GM20000 (cell line): ENCODE measurements at places on chromosomes 7 and 10.

- no peak for DNase-seq
Measured at GRCh38 chr10:122632576-122632975, 67.1 kb downstream of the C10orf120 start.

GRCh38 chr10:6778992-6779701, 199.1 kb upstream of the PRKCQ start:
- DNase-seq, result no peak

DNA sequence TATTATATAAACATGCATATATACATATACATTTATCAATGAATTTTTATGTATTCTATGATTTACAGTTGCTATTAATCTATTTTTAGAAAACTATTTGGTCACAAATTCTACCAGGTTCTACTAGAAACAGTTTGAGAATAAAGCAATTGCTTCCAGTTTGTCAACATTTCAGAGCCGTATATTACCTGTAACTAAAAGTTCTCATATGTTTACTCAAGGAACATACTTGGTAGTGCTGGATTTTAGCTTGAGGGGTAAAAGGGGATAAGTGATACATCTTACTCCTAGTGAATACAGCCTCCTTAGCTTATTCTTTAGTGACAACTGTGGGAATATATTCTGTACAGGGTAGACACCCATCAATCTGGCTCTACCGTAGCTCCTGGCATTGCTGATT, 1590.5 kb upstream of the LRRTM3 start:
- DNase-seq, result no peak

DNA sequence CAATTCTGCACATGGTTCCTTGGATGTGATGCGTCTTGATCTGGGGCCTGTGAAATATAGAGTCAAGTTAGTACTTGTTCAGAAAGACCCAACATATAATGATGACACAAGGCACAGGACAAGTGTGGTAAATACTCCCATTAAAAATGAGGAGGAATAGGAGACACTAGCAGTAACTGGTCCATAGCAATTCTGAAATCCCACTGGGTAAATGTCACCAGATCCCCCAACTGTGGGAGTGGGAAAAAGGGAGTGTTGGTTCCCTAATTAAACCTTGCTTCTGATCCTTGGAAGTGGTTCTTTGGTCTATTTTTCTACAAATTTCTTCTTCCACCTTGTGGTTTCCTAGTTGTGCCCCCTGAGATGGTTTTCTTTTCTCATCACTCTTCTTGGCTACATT, 62.5 kb upstream of the NRP1 start:
- DNase-seq, result no peak
